Activated naive CD4-positive, alpha-beta T cell treated with anti-CD3 and anti-CD28 coated beads, Interleukin-2, amount 50 U/mL, for 72 hours (primary cell): ENCODE measurements at places on chromosomes 5 and 9. TPM values are rescaled to one million over a fixed set of nuclear protein-coding genes. Genes with fewer than 3 reads are reported as not detected.

Gene WDR38
- not detected for total RNA-seq

Gene ATP10B
- not detected for total RNA-seq

Gene RNF183
- 0.29 TPM for total RNA-seq

Gene C9orf72
- 13.9 TPM for total RNA-seq

Gene LPAR1
- total RNA-seq, result not detected

Gene PHF24
- total RNA-seq, result 0.06 TPM

Gene TMEM215
- not detected for total RNA-seq

DNA sequence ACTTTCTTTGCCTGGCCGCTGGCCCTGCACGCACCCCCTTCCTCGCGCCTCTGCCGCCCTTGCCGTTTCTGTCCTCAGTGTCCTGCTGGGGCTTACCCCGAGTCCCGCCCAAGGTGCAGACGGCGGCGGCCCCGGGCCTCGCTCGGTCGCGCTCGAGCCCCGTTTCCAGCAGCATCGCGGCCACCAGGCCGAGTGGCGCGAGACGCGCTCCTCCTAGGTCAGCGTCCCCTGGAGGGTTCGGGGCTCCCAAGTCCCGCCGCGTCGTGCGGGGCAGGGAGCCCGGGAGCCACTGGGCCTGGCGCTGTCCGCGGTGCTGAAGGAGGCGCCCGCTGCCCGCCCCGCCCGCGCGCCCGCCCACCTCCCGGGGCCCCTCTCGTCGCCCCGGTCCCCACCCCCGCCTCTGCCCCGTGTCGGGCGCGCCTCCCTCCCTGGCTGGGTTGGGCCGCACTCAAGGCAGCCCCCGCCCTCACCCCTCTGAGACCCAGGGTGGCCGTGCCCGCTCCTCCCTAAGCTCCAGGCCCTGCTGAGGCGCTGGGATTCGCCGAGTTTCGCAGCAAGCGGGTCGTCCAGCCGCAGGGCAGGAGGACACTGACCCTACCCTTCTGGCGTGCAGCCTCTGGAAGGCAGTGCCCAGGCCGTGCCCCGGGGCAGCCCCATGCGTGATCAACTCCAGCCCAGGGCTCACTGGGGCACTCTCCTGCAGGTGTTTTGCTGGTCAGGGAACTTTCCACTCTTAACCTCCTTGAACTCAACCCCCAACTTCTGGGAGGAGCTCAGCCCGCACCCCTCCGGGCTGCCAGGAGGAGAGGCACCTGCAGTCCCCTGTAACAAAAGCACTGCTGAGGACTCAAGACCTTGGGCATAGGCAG lies at the start of gene LHX3:
Gene LHX3, minus strand, starts transcription at position 291 of the 869 bp plus-strand sequence. Its CDS starts 116 bp downstream, at position 175.
- DNase-seq, result no peak

GRCh38 chr5:132210944-132211343 lies 16.7 kb downstream of the P4HA2 start:
- no peak for DNase-seq

DNA sequence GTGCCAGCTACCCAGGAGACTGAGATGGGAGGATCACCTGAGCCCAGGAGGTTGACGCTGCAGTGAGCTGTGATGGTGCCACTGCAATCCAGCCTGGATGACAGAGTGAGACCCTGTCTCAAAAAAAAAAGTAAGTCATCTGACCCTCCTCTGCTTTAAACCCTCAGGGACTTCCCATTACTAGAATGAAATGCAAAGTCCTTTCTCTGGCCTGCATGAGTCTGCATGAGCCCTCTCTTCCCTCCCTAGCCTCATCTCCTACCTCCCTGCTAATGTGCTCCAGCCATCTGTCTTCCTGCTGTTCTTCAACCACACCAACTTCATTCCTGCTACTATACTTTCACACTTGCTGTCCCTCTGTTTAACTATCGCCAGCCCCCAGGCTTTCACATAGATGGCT lies 15.3 kb downstream of the IL5 start:
- no peak for DNase-seq

- DNase-seq, result no peak
Observed at GRCh38 chr9:90568667-90569066, 74.0 kb downstream of the DIRAS2 start.

GRCh38 chr5:67520161-67520908 lies 323.7 kb upstream of the CD180 start:
- no peak for DNase-seq

GRCh38 chr5:177111720-177112394 lies 21.7 kb upstream of the NSD1 start:
- DNase-seq, result peak; percentile 68

- no peak for DNase-seq
Observed at GRCh38 chr5:178801021-178801420, 58.7 kb upstream of the ZNF354B start.

GRCh38 chr5:139655727-139656271 lies 7.7 kb downstream of the CXXC5 start:
- DNase-seq, result no peak

DNA sequence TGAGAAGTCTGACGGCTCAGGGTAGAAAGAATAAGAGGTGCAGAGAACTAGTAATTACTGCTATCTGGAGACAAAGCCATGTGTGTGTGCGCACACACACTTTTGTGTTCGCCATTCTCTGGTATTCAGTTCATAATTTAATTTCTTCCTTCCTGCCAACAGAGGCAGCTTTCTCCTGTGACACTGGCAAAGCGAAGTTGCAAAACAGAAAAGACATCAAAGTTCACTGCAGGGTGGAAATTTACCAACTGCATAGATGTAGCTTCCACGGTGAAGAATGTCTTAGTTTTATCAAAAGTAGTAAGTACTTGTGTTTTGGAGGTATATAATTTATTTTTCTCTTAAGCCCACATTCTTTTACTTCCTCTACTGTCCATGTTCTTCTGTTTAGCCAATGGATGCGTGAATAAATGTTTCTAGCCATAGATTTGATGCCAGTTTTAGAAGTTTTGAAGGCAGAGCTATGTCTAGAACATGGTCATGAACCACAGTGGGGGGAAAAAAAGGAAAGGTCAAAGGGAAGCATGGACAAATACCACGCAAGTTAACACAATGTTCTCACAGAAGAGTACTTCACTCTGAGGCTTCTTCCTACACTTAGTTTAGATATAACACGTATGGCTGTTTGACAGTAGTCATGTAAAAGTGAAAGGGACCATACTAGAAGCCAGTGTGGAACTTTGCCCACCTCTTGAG lies 536.5 kb upstream of the GRIA1 start:
- DNase-seq, result no peak

- DNase-seq, result no peak
Observed at GRCh38 chr9:27431543-27432147, 92.4 kb upstream of the IFNK start.

GRCh38 chr5:1129711-1130055 lies 17.8 kb upstream of the SLC12A7 start:
- DNase-seq, result no peak

GRCh38 chr5:108129129-108129528 lies 252.8 kb downstream of the FBXL17 start:
- DNase-seq, result no peak
